ENCODE measurements at places on chromosomes 4 and X. TPM values are rescaled to one million over a fixed set of nuclear protein-coding genes. Genes with fewer than 3 reads are reported as not detected.

The HERC6 gene
- total RNA-seq: 24.9 TPM

The FSTL5 gene
- total RNA-seq: 15.5 TPM

The UGT2B7 gene
- not detected for total RNA-seq

The COL25A1 gene
- total RNA-seq: 3.1 TPM

The VCX3A gene
- not detected for total RNA-seq

The CT83 gene
- total RNA-seq: not detected

The OCRL gene
- total RNA-seq: 34.2 TPM

The STPG2 gene
- total RNA-seq: 1.3 TPM

DNA sequence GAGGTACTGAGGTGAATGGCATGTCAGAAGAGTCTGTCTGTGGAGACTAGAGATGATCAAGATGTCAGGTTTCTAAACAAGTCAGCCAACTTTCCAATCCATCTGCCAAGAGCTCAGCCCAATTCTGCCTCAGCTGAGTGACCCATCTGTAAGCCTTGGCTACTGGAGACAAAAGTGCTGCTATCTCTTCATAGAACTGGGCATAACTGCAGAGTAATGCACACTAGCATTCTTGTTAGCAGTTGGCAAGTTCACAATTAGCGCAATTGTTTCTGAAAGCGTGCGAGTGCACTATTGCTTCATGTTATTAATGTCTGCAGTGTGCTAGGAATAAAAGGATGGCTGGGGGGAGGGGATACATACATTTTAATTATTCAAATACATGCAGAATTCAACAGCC, 32.9 kb upstream of the SH3D19 start:
- DNase-seq: peak; percentile 59

DNA sequence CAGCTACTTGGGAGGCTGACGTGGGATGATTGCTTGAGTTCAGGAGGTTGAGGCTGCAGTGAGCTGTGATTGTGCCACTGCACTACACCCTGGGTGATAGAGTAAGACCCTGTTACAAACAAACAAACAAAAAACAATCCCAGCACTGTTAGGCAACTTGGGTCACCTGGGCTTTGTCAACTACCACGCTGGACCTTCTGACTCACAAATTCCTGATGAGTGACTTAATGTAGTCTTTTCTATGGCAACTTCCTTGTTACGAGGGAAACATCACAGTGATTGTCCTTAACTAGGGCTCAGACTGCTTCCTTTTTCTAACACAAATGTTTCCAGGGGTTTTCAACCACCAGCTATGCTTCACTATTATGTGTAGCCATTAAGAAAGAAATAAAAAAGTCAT, 128.8 kb upstream of the GPC4 start:
- DNase-seq: no peak

DNA sequence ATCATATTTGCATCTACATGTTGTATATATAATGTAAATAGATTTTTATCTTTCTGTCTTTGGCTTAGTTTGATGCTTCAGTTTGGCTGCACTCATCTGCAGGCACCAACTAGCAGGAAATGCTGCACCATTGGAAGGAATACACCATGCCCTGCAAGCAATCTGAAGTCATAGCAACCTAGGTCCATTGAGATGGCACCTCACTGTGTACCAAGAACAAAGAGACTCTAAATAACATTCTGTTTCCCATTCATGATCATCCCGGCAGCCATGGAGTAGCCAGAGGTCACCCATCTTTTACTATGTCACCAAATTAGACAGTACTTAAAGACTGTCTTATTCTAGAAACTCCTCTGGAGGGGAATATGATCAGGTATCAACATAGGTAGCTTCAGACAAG, 40.8 kb upstream of the HS6ST2 start:
- DNase-seq: no peak

- no peak for DNase-seq
Measured at GRCh38 chrX:78102091-78102490, 2.0 kb upstream of the PGK1 start.

DNA sequence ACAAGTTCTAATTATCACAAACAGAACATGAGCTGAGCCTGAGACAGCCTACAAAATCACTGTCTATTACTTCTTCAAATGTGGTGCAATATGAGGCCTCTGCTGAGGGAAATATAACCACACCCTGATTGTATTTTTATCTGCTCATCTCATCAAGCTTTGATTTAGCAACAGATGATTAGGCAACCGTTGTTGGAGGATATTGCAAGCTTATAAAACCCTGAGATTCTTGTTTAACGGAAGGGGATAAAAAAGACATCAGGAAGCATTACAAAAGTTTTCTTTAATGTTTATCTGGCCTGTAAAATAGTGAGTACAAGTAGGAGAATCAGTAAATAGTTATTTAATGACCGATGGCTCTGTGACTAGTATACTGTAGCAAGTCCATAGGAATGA, 108.5 kb downstream of the ZNF330 start:
- DNase-seq: no peak

- DNase-seq: no peak
Measured at GRCh38 chr4:53863158-53863557, 201.2 kb downstream of the CHIC2 start.

DNA sequence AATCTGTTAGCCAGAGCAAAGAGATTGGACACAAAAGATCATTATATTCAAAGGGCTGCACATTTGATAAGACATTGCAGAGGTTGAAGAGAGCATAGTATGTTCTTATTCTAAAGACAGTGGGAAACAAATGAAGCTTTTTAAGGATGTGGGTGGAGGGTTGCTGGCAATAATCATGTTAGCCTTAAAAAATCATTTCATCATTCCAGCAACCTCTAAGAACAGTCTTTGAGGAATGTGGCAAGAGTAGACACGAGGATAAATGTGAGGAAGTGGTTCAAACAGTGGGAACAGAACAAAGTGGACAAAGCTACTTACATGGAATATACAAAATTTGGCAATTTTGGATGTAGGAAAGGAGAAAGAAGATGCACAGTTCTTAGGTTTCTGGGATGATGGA, 167.3 kb upstream of the SPRY1 start:
- no peak for DNase-seq

GRCh38 chrX:68826113-68826980, 2.5 kb upstream of the EFNB1 start:
- no peak for DNase-seq

- DNase-seq: no peak
Measured at GRCh38 chr4:146407257-146407656, 114.5 kb downstream of the SLC10A7 start.
